Activated T-helper 1 cell treated with Interleukin-2 at 50 U/mL for 16 hours (primary cell): ENCODE measurements at places on chromosomes 7 and 10.

DNA sequence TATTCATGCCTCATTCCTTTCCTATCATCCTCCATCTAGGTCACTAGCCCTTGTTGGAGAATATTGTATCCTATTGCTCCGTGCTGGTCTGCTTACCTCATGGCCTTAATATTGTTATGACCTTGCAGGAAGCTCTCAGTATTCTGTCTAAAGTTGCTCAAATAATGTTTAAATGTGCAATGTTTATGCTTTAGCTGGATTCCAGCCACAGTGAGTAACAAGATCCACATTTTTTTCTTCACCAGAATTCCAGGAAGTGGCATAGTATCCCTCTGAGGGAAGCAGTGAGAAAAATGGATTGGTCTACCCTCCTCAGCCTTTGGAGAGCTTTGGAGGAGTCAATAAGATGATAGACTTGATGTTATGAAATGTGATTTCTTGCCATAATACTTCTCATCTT lies 402.6 kb downstream of the NRG3 start:
- DNase-seq = no peak

GRCh38 chr7:151406051-151406875 lies 3.6 kb downstream of the WDR86 start:
- DNase-seq = no peak

GRCh38 chr7:93551063-93551895 lies 23.2 kb downstream of the CALCR start:
- DNase-seq = no peak

DNA sequence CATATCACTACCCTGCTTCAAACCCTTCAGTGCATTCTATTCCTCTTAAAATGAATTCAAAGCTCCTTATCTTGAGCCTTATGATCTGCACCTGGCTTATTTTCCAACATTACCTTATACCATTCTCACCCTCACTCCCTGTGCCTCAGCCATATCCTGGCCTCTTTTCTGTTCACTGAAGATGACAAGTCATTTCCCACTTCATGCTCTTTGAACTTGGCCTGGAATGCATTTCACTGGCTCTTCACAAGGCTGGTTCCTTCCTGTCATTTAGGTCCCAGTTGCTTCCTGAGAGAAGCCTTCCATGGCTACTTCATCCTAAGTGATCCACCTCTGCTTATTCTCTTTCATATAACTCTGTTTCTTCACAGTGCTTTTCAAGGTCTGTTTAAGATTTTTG lies 3.2 kb upstream of the LIPF start:
- DNase-seq = no peak

DNA sequence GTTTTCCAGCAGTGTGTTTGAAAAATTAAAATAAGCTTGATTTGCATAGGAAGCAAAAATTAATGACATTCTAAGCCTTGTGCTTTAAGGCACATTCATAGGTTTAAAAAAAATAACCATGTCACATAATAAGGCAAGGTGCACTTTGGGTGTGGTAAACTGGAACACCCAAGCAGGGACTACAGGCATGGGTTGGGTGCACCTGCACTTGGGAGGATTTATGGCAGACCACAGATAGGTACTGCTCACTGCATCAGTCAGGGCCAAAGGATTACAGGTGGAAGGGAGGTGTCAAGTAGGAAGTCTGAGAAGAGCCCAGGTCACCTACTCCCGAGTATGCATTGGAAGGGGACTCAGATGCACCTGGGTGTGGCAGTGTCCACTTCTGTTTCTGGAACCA lies 753.7 kb downstream of the SUGCT start:
- DNase-seq = no peak

DNA sequence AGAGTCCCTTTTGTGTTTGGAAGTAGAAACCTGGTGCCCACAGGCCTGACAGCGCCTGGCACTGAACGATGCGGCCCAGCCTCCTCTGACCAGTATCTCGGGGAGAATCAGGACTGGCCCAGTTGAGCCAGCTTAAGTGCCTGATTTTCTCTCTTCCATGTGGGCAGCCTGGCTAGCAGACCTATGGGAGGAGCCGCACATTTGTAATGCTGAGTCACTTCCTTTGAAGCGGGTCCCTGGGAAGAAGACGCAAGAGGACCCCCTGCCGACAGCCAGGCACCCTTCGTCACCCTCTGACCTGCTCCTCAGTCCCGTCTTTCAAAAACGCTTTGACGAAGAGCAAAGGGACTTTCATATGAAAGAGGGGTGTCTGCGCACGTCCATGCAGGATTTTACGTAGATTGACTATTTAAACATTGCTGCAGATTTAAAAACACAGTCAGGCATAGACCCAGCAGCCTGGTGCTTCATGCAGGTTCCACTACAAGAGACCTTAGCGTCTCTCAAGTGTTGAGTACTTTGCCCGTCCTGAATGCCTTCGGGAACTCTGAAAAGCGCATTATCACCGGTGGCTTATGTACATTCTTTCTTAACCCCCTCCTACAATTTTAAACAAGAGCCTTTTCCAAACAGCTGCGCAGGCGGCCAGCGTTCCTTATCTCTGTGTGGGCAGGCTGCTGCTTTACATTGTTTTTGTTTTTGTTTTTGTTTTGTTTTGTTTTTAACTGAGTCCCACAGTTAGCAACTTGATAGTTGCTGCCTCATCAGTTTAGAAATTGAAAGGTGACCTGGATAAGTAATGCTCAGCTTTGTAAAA lies 36.5 kb upstream of the AP5Z1 start:
- DNase-seq = no peak

DNA sequence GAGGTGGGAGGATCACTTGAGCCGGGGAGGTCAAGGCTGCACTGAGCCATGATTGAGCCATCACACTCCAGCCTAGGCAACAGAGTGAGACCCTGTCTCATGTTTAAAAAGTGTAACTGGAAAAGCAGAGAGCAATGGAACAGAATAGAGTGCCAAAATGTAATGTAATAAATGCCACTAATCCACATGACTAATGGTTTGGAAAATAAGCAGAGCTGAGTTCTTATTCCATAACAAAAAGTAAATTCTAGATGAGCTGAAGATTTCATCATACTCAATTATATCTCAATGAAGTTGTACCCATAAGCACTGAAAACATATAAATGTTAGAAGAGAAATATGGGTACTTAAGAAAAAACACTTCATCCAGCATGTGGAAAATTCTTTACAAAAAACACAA lies 132.6 kb downstream of the USP6NL start:
- DNase-seq = no peak

- DNase-seq = no peak
Measured at GRCh38 chr7:98211221-98211675, at the start of gene BHLHA15. TSS of gene BHLHA15 (plus strand) at chr7:98211439. CDS start at chr7:98212310, 871 bp downstream.
